ENCODE measurements at places on chromosomes 1 and 21. TPM values are rescaled to one million over a fixed set of nuclear protein-coding genes. Genes with fewer than 3 reads are reported as not detected.

DNA sequence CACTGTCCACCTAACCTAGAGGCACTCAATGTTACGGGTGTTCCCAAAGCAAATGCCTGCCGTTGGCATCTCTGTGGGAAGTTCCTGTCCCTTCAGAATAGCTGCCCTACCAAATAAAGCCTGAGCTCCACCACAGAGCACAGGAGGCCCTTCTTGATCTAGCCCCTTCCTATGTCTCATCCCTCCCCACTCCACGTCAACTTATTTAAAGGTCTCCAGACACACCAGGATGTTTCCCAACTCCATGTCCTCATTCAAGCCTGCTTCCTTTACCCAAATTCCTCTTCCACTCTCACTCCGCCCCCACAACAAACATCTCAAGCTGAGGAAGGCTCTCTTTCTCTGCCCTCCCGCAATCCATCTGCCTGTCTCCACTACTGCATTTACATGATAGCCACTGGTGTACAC, 87.7 kb downstream of the TGFBR3 start:
- H3K4me3 ChIP-seq, result no peak overlapping the region
- peaks cover 7% of the 10 kb centered on the region for H3K36me3 ChIP-seq
- peaks cover 18% of the 10 kb centered on the region for H3K4me1 ChIP-seq
- no peak overlapping the region for H3K27ac ChIP-seq
- no peak for DNase-seq

GRCh38 chr1:6819246-6820040, 34.2 kb downstream of the CAMTA1 start:
- H3K4me3 ChIP-seq, result no peak overlapping the region
- no peaks in the 10 kb centered on the region for H3K36me3 ChIP-seq
- DNase-seq, result no peak
- H3K27me3 ChIP-seq, result no peaks in the 10 kb centered on the region

DNA sequence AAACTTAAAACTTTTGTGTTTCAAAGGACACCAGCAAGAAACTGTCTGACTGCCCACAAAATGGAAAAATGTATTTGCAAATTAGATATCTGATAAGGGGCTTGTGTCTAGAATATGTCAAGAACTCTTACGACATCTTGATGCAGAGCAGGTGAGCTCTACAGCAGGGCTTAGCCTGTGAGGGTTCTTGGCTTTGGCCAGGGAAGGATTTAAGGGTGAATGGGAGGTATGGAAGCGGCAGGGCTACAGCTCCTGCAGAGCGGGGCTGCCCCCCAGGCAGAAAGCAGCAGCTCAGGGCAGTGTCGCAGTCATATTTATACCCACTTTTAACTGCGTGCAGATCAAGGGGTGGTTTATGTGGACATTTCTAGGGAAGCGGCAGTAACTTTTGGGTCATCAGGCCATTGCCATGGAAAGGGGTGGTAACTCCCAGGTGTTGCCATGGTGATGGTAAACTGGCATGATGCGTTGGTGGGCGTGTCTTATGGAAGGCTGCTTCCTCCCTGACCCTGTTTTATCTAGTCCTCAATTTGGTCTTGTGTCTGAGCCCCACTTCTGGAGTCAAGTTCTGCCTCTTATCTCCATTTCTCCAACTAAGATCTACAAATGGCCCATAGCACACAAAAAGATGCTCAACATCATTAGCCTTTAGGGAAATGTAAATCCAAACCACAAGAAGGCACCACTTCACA, 23.2 kb downstream of the MORN1 start:
- H3K27ac ChIP-seq, result no peak overlapping the region
- DNase-seq, result no peak
- no peaks in the 10 kb centered on the region for H3K27me3 ChIP-seq
- H3K4me1 ChIP-seq, result no peaks in the 10 kb centered on the region
- no peaks in the 10 kb centered on the region for H3K36me3 ChIP-seq

GRCh38 chr1:184191181-184191621, 139.7 kb downstream of the TSEN15 start:
- H3K4me1 ChIP-seq, result no peaks in the 10 kb centered on the region
- H3K27ac ChIP-seq, result no peak overlapping the region
- DNase-seq, result no peak
- no peak overlapping the region for H3K4me3 ChIP-seq

BNIPL gene
- total RNA-seq, result 5.7 TPM

ODF2L gene
- total RNA-seq, result 48.2 TPM

DNA sequence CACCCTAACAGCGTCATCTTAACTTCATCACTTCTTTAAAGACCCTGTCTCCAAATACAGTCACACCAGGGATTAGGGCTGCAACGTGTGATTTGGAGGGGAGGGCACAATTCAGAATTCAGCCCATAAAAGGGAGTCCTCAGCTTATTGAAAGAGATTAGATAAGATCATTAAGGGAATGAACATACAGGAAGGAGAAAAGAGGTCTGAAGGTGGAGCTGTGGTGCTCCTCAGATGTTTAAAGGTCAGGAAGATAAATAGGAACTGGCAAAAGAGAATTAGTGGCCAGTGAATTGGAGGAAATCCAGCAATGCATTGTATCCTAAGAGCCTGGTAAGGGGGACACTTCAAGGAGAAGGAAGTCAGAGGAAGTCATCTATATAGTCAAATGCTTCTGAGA, 113.5 kb downstream of the PROX1 start:
- H3K36me3 ChIP-seq, result no peaks in the 10 kb centered on the region
- DNase-seq, result no peak
- no peaks in the 10 kb centered on the region for H3K4me1 ChIP-seq
- H3K27ac ChIP-seq, result no peak overlapping the region

SPATA46 gene
- total RNA-seq, result not detected

DNA sequence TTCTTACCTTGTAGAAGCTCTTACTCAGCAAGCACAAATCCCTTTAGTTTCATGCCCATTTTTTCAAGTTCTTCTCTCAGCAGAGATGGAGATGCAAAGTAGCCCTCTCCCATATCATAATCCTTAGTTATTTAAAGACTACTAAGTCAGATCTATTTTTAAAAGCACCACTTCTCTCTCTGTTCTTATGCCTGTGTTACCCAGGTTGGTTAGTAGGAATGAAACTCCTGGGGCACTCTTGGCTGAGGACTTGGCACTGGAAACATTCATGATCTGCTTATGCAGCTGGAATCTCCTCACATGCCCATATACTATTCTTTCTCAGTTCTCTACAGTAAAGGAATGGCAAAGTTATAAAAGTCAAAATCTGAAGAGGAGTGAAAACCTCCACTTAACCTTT, 51.9 kb upstream of the PPP2R5A start:
- no peak overlapping the region for H3K4me3 ChIP-seq
- peak overlapping the region; percentile 15 for H3K27ac ChIP-seq
- no peaks in the 10 kb centered on the region for H3K36me3 ChIP-seq
- no peaks in the 10 kb centered on the region for H3K27me3 ChIP-seq

GRCh38 chr1:155962599-155963211, 15.6 kb downstream of the ARHGEF2 start:
- no peak overlapping the region for H3K4me3 ChIP-seq
- DNase-seq, result peak; percentile 42
- H3K27ac ChIP-seq, result peak overlapping the region; percentile 32
- peaks cover 40% of the 10 kb centered on the region for H3K4me1 ChIP-seq

S100B gene
- 0.89 TPM for total RNA-seq

- H3K27ac ChIP-seq, result no peak overlapping the region
- no peaks in the 10 kb centered on the region for H3K27me3 ChIP-seq
- H3K4me1 ChIP-seq, result no peaks in the 10 kb centered on the region
- DNase-seq, result no peak
These were observed 125.3 kb downstream of the LTN1 start for GRCh38 chr21:28867401-28867800.

GRCh38 chr1:9112961-9113880, 15.7 kb downstream of the GPR157 start:
- no peak for DNase-seq
- no peaks in the 10 kb centered on the region for H3K36me3 ChIP-seq
- no peaks in the 10 kb centered on the region for H3K27me3 ChIP-seq
- H3K4me3 ChIP-seq, result no peak overlapping the region
- no peaks in the 10 kb centered on the region for H3K4me1 ChIP-seq

MRAP gene
- not detected for total RNA-seq

DNA sequence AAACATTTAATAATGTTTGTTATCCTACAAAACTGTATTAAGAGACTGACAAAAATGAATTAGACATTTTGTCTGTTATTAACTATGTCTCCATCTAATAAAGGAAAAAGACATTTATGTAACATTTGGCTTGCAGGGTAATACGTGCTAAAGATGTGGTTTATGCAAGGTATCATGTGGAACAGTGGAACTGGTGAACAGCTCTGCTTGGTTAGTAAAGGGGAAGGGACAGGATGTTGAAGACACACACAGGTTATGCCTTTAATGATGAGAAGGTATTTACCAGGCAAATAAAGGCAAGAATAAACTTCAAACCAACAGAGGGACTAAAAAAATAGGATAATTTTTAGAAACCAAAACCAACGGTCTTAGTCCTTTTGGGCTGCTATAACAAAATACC, 93.1 kb downstream of the UCHL5 start:
- H3K4me3 ChIP-seq, result no peak overlapping the region
- DNase-seq, result no peak
- H3K4me1 ChIP-seq, result no peaks in the 10 kb centered on the region

GRCh38 chr1:230855886-230856285, 12.4 kb downstream of the C1orf198 start:
- peaks cover 43% of the 10 kb centered on the region for H3K4me1 ChIP-seq
- DNase-seq, result no peak
- H3K4me3 ChIP-seq, result no peak overlapping the region
- H3K27me3 ChIP-seq, result no peaks in the 10 kb centered on the region

GRCh38 chr1:178092878-178093493, 918 bp upstream of the RASAL2 start:
- peaks cover 9% of the 10 kb centered on the region for H3K4me1 ChIP-seq
- H3K36me3 ChIP-seq, result no peaks in the 10 kb centered on the region
- DNase-seq, result peak; percentile 15

DNA sequence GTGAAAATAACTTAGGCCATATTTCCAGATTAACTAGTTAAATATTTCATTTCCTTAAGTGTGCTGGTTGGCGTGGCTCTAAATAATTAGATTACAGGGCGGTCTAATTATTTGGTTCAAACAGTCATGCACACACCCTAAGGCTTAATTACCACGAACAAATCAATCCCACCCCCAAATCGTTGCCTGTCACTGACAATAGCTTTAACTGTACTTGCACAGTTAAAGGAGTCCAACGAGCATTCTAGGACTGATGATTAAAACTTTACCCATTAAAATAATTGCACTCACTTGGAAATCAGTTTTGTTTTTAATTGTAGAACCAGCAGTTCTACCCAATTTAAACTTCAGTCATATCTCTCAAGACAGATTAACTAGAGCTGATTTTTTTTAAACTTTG, 1.5 kb upstream of the POU2F1 start:
- H3K4me1 ChIP-seq, result no peaks in the 10 kb centered on the region
- H3K36me3 ChIP-seq, result no peaks in the 10 kb centered on the region
- no peak overlapping the region for H3K27ac ChIP-seq
- no peak for DNase-seq
- H3K27me3 ChIP-seq, result no peaks in the 10 kb centered on the region
- H3K4me3 ChIP-seq, result no peak overlapping the region

- H3K4me1 ChIP-seq, result peaks cover 9% of the 10 kb centered on the region
- no peaks in the 10 kb centered on the region for H3K36me3 ChIP-seq
- H3K27ac ChIP-seq, result no peak overlapping the region
- DNase-seq, result no peak
- no peak overlapping the region for H3K4me3 ChIP-seq
- no peaks in the 10 kb centered on the region for H3K27me3 ChIP-seq
These were observed 44.5 kb downstream of the B3GALT5 start for GRCh38 chr21:39657091-39657689.

GRCh38 chr1:180239145-180240096, 9.4 kb downstream of the LHX4 start:
- H3K4me1 ChIP-seq, result peaks cover 15% of the 10 kb centered on the region
- peaks cover 69% of the 10 kb centered on the region for H3K27me3 ChIP-seq
- no peaks in the 10 kb centered on the region for H3K36me3 ChIP-seq
- H3K4me3 ChIP-seq, result no peak overlapping the region

LMOD1 gene
- 30.6 TPM for total RNA-seq

GRCh38 chr1:248884632-248885295, 21.3 kb upstream of the PGBD2 start:
- no peak overlapping the region for H3K27ac ChIP-seq
- H3K36me3 ChIP-seq, result no peaks in the 10 kb centered on the region
- no peaks in the 10 kb centered on the region for H3K27me3 ChIP-seq
- no peak overlapping the region for H3K4me3 ChIP-seq

GADD45A gene
- 48.1 TPM for total RNA-seq

- no peak for DNase-seq
- no peaks in the 10 kb centered on the region for H3K27me3 ChIP-seq
- peaks cover 16% of the 10 kb centered on the region for H3K4me1 ChIP-seq
These were observed 5.4 kb downstream of the CPLANE2 start for GRCh38 chr1:16231331-16232315.

- peaks cover 17% of the 10 kb centered on the region for H3K4me1 ChIP-seq
- no peaks in the 10 kb centered on the region for H3K27me3 ChIP-seq
- H3K27ac ChIP-seq, result peak overlapping the region; percentile 95
These were observed 825 bp downstream of the TMEM39B start for GRCh38 chr1:32073299-32074229.

CFHR5 gene
- total RNA-seq, result not detected

TMEM240 gene
- 4.5 TPM for total RNA-seq

DNA sequence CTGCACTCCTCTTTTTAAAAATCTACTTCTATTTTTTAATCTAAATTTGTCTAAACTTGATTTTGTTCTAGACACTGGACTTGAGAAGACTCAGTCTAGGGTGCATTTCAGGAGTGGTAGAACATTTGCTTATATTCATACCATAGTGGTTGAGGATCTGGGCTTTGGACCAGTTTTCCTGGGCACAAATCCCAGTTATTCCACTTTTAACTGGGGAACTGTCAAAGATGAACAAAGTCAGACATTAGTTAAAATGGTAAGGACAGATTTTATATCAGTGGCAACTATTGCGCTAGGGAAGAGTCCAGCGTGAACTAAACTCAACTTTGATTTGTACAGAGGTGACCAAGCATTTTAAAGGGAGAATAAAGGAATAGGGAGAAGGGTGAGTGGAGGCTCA, 102.4 kb downstream of the FMN2 start:
- no peak overlapping the region for H3K4me3 ChIP-seq
- H3K27me3 ChIP-seq, result no peaks in the 10 kb centered on the region
- peaks cover 4% of the 10 kb centered on the region for H3K4me1 ChIP-seq
- DNase-seq, result peak; percentile 10
- H3K27ac ChIP-seq, result no peak overlapping the region

DNA sequence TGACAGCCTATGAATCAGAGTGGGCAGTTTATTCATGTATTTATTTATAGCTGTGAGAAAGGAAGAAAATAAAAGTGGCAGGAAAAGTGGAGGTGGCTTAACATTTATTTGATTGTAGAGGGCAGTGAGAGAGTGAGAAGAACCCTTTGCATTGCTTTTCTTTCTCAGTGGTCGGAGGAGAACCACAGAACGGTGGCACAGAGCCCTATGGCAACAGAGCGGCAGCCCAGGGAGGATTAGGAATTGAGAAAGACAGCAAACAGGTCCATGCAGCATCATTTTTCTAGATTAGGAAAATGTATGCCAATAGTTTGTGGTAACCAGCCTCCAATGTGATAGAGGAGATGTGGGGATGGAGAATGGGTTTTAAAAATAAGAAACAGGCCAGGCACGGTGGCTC, 53.1 kb downstream of the NMNAT2 start:
- no peak for DNase-seq
- H3K27me3 ChIP-seq, result no peaks in the 10 kb centered on the region
- no peak overlapping the region for H3K4me3 ChIP-seq
- no peaks in the 10 kb centered on the region for H3K4me1 ChIP-seq

GRCh38 chr1:117861694-117862093, 67.7 kb downstream of the GDAP2 start:
- H3K4me1 ChIP-seq, result no peaks in the 10 kb centered on the region
- H3K36me3 ChIP-seq, result peaks cover 10% of the 10 kb centered on the region
- DNase-seq, result no peak
- H3K27ac ChIP-seq, result no peak overlapping the region
- H3K4me3 ChIP-seq, result no peak overlapping the region

Measured in thyroid gland (tissue), 4 donors.